ENCODE measurements at places on chromosomes 2 and 18. TPM values are rescaled to one million over a fixed set of nuclear protein-coding genes. Genes with fewer than 3 reads are reported as not detected.

Gene GALNT3
- 1.2 TPM for total RNA-seq

Gene SLC40A1
- total RNA-seq: 25.7 TPM

Gene KDSR
- 62.3 TPM for total RNA-seq

Gene SLC25A12
- total RNA-seq: 21.8 TPM

Gene ESPNL
- total RNA-seq: 1.3 TPM

Gene ATOH8
- total RNA-seq: 67.2 TPM
